Endodermal cell (in vitro differentiated cells): ENCODE measurements at places on chromosomes 1 and 21. TPM values are rescaled to one million over a fixed set of nuclear protein-coding genes. Genes with fewer than 3 reads are reported as not detected.

GRCh38 chr1:183912265-183912886, 107.5 kb downstream of the RGL1 start:
- peaks cover 10% of the 10 kb centered on the region for H3K27me3 ChIP-seq
- no peak for DNase-seq
- H3K4me1 ChIP-seq, result no peaks in the 10 kb centered on the region
- H3K4me3 ChIP-seq, result no peak overlapping the region
- no peak overlapping the region for H3K27ac ChIP-seq

DNA sequence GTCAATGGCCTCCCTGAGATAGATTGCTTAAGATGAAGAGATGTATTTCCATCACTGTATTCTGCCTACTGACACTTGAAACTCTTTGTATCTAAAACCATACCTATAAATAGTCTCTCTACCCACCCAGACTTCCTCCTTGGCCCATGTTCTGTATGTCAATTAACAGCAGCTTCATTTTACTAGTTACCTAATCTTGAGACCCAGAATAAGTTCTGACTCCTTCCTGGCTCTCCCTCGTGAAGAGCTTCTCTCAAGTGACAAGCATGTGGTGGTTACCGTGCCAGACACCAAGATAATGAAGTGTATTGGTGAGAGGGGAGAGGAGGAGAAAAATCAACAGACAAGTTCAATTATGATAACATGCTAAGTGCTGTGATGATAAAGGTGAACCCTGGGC, 128.8 kb upstream of the RAVER2 start:
- H3K4me1 ChIP-seq, result peaks cover 6% of the 10 kb centered on the region
- H3K27me3 ChIP-seq, result no peaks in the 10 kb centered on the region
- DNase-seq, result no peak
- no peak overlapping the region for H3K4me3 ChIP-seq

- no peak overlapping the region for H3K4me3 ChIP-seq
- H3K36me3 ChIP-seq, result no peaks in the 10 kb centered on the region
- H3K4me1 ChIP-seq, result peaks cover 9% of the 10 kb centered on the region
- no peak overlapping the region for H3K27ac ChIP-seq
Measured at GRCh38 chr1:117176579-117176978, 34.1 kb downstream of the VTCN1 start.

DNA sequence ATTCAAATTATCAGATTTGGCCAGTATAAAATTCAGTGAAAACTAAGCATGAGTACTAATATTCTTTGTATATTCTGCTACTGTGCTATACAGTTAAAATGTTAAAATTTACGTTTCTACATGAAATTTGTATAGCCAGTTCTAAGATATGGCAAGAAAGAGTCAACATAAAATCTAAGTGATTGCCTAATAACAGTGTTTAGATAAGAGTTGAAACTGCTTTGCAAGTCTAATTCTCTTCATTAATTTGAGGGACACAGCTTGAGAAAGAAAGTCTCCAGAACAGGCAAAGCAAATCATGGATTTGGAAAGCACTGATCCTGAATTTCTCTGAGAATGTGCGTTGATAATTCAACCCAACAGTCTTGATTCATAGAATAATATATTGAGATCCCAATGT, 630.9 kb upstream of the USP24 start:
- H3K36me3 ChIP-seq, result no peaks in the 10 kb centered on the region
- no peak overlapping the region for H3K27ac ChIP-seq
- no peak for DNase-seq
- H3K4me3 ChIP-seq, result no peak overlapping the region
- H3K4me1 ChIP-seq, result peaks cover 3% of the 10 kb centered on the region

GRCh38 chr1:53395671-53396215, 63.5 kb upstream of the DMRTB1 start:
- no peak for DNase-seq
- peaks cover 16% of the 10 kb centered on the region for H3K4me1 ChIP-seq
- H3K36me3 ChIP-seq, result no peaks in the 10 kb centered on the region
- H3K27ac ChIP-seq, result no peak overlapping the region

GRCh38 chr1:204286831-204287421, 72.8 kb downstream of the PLEKHA6 start:
- no peak overlapping the region for H3K27ac ChIP-seq
- no peaks in the 10 kb centered on the region for H3K36me3 ChIP-seq
- no peaks in the 10 kb centered on the region for H3K27me3 ChIP-seq
- peak overlapping the region; percentile 55 for H3K4me3 ChIP-seq

DNA sequence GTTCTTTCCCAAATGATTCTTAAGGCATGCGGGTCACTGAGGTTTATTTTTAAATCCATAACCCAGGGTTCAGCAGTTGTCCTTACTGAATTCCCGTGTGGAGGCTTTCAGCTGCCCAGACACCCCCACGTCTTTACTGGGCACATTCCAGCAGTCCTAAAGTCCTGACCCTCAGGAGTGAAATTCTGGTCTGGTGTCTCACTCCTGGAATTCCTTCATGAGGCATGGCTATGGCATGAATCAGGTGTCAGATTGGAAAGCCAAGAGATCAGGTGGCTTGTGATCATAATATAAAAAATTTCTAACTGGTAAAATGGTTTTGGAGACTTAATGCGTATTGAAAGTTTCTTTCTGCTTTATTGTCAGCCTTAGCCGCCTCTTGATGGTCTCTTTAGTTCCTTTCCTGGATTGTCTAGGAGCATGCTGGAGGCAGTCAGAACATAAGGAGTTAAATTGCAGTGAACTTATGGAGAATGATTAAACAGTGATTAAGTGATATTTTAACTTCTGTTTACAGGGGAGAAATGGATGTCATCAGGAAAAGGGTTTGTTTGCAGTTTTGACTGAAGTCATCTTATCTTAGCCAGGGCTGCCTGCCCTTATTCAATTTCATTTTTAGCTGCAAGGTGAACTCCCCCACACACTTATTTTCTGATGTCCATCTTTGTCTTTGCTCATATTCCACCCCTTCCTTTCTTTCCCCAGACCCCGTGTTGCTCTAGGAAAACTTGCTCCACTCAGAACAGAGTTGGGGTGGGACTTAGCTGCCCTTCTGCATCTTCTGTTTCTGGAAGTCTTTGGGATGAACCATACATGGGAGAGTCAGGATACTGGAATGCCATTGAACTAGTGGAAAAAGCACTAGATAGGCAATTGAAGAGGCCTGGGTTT, 25.7 kb upstream of the MACF1 start:
- no peak overlapping the region for H3K4me3 ChIP-seq
- no peaks in the 10 kb centered on the region for H3K36me3 ChIP-seq
- H3K4me1 ChIP-seq, result peaks cover 18% of the 10 kb centered on the region
- no peak for DNase-seq
- no peaks in the 10 kb centered on the region for H3K27me3 ChIP-seq
- peak overlapping the region; percentile 42 for H3K27ac ChIP-seq

DNA sequence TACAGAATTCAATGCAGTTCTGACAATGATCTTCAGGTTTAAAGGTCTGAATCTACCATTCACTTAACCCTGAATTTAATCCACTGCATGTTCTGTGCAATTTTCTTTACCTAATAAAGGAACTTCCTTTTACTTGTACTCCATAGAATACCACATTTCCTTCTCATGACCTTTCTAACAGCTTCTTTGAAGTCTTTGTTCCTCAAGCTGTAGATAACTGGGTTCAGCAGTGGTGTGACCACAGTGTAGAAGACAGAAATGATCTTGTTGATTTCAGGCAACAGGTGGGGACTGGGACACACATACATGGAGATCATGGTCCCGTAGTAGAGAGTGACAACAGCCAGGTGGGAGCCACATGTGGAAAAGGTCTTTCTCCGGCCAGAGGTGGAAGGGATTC, 878 bp downstream of the OR11L1 start:
- no peaks in the 10 kb centered on the region for H3K27me3 ChIP-seq
- H3K36me3 ChIP-seq, result no peaks in the 10 kb centered on the region
- DNase-seq, result no peak
- no peaks in the 10 kb centered on the region for H3K4me1 ChIP-seq

DNA sequence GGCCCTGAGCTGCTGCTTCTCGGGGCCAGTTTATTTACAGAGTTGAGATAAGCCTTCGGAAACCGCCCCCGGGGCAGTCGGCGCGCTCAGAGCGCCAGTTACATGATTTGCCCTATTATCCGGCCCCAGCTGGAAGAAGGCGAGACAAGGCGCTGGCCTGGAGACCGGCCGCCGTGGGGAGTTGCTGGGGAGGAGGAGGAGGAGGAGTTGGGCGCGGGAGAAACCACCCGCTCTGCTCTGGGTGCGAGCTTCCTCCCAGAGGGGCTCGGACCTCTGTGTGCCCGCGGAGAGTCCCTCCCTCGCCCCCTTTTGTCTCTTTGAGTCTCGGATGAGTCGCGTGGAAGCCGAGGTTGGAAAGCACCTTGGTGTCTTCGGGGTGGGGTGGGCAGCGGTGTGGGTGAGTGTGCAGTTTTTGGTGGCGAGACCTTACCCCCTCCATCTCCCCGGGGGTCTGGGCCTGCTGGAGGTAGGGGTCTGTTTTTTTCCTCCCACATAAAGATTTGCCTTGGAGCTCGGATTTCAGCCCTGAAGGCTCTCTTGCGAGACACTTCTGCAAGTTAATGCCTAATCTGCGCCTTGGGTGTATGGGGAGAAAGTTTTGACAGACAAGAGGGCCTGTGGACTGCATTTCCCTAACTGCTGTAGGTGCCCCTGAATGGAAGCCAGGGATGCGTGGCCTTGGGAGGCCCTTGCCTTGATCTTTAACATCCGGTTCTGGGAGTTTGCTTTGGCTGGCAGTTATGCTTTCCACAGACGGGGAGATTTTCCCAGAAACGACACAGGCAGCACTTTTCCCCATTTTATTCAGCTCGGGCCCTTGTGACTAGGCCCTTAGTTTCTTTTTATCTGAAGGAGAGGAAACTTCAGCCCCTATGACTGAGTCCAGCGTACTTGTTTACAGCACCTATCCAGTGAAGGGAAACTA, 80.0 kb downstream of the NDUFS5 start:
- no peaks in the 10 kb centered on the region for H3K36me3 ChIP-seq
- H3K4me3 ChIP-seq, result peak overlapping the region; percentile 84

DNA sequence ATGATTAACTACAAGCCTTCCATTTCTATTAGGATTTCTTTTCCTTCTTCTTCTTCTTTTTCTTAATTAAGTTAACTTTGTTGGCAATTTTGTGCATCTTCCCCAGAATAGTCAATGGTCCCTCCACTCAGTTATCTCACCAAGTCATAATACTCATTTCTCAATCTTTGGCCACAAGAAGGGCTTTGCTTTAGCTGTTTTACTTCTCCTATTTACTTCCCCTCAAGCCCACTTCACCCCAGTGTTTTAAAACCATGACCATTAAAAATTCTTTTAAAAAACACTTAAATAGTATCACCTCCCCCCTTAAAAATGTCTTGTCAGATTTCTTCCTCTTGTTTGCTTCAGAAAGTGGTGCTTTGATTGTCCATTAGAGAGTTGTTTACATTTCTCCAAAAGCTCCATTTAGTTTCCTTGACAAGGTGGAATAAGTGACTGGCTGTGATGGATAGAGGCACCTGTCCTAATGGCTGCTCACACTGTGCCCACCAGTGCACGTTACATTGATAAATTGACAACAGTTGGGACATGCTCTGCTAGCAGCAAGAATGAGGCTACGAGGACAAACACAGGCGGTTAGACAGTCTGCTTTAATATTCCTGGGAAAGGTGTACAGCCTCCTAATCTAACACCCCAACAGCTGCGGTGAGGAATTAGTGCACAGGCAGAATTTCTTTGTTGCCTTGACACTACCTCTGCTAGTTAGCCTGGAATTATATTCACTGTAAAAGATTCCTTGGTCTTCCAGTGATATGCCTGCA, 354.7 kb downstream of the LMO4 start:
- no peak for DNase-seq
- no peak overlapping the region for H3K27ac ChIP-seq
- no peaks in the 10 kb centered on the region for H3K36me3 ChIP-seq
- H3K27me3 ChIP-seq, result peaks cover 5% of the 10 kb centered on the region
- no peak overlapping the region for H3K4me3 ChIP-seq

GRCh38 chr1:178540204-178540603, 27.3 kb downstream of the TEX35 start:
- H3K36me3 ChIP-seq, result no peaks in the 10 kb centered on the region
- H3K4me3 ChIP-seq, result no peak overlapping the region
- H3K27ac ChIP-seq, result no peak overlapping the region
- H3K4me1 ChIP-seq, result peaks cover 10% of the 10 kb centered on the region

DNA sequence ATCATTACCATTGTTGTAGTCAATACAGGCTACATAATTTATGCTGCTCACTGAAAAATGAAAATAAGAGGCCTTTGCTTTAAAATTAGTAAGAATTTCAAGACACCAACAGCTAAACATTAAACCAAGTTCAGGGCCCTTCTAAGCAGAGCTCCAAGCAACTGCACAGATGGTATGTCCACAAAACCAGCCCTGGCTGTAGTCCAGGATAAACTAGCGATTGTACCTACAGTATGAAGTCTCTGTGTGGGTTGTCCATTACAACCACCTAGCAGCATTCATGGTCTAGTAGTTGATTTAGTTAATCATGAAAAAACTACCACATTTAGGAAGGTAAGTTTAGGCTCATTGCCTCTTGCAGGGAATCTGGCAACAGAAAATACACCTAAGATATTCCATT, 35.3 kb downstream of the CLCA4 start:
- DNase-seq, result no peak
- no peaks in the 10 kb centered on the region for H3K27me3 ChIP-seq
- no peak overlapping the region for H3K27ac ChIP-seq
- H3K4me3 ChIP-seq, result no peak overlapping the region
- no peaks in the 10 kb centered on the region for H3K4me1 ChIP-seq

DNA sequence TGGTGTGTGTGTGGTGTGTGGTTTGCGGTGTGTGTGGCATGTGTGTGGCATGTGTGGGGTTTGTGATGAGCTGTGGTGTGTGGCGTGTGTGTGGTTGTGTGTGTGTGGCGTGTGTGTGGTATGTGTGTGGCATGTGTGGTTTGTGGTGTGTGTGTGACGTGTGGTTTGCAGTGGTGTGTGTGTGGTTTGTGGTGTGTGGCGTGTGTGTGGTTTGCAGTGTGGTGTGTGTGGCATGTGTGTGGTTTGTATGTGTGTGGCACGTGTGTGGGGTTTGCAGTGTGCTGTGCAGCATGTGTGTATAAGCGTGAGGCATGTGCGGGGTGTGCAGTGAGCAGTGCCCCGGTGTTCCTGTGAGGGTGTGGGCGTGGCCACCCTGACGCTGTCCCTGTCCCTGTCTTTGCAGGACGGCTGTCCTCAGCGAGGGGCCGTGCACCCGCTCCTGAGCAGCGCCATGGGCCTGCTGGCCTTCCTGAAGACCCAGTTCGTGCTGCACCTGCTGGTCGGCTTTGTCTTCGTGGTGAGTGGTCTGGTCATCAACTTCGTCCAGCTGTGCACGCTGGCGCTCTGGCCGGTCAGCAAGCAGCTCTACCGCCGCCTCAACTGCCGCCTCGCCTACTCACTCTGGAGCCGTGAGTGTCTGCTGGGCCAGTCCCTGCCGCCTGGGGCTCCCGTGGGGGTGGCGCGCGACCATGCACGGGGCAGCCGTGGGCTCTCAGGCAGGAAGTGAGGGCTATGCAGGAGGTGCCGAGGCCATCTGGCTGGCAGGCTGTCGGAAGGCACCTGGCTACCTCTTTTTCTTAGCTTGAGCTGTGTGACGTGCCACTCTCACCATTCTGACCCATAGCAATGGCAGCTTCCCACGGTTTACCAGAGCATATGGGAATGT, 52.6 kb upstream of the TRAPPC10 start:
- H3K4me3 ChIP-seq, result no peak overlapping the region
- peaks cover 24% of the 10 kb centered on the region for H3K36me3 ChIP-seq
- no peak for DNase-seq
- no peaks in the 10 kb centered on the region for H3K27me3 ChIP-seq

- H3K27ac ChIP-seq, result no peak overlapping the region
- H3K4me1 ChIP-seq, result peaks cover 7% of the 10 kb centered on the region
- H3K27me3 ChIP-seq, result no peaks in the 10 kb centered on the region
- no peaks in the 10 kb centered on the region for H3K36me3 ChIP-seq
Measured at GRCh38 chr1:203088441-203088840, 2.6 kb upstream of the MYOG start.

Gene CASZ1
- total RNA-seq, result 3.5 to 5.6 TPM (median 3.5 TPM) in 3 replicates

Gene RPTN
- not detected in 2 replicates for total RNA-seq

Gene INSRR
- 0.07 TPM in 1 of 2 replicates, not detected in the other for total RNA-seq

Gene C4BPB
- total RNA-seq, result not detected in 3 replicates

Gene LHX4
- total RNA-seq, result not detected in 3 replicates
